Panc1 (cell line): ENCODE measurements at places on chromosomes 12 and 14.

DNA sequence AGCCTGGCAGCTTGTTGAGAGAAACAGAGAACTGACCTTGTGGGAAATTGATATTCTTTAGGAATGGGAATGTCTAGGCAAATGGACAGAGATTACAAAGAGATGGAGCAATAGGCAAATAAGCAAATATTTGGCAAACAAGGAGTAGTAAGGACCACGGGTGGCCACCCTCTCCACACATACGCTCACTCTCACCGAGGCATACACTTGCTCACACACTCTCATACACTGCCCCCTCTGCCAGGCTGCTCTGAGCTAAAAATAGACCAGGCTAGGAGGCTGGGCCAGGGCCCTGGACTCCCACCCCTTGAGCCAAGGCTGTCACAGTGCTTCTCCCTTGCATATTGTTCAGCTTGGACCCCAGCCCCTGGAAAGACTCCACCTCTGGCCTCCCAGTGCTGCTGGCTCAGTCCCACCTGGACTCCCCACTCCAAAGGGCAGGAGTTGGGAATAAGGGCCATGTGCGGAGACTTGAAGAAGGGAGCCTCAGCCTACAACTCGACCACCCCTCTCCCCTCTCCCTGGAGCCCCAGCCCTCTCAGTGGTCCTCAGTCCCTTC lies 1.1 kb downstream of the PPP1R1A start:
- no peak for DNase-seq

DNA sequence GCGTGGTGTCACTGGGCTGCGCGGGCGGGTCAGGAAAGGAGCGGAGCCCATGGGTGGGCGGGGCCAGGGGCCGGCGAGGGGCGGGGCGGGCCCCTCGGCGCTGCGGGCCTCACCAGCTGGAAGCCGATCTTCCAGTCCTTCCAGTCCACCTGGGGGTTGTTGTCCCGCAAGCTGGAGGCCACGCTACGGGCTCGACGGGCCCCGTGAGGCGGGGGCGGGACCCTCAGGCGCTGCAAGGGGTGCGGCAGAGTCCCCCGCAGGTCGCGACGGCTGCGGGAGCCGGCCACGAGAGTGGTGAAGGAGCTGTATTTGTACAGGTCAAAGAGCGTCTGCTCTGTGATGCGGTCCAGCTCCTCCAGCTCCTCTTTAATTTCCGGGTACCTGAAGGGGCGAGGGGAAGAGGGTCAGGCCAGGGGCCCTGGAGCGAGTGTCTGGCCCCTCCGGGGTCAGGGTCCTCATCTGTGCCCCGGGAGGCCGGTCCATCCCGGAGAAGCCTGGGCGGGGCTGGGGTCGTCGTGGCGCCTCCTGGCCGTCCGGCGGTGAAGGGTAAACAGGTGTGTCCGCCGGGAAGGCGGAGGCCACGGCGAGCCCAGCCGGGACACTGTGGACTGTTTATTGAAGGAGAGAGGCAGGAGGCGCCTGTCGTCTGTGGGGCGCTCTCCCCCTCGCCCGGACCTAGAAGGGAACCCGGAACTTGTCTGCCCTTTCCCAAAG lies 11.9 kb downstream of the SCNN1A start:
- DNase-seq: no peak

GRCh38 chr12:18905134-18905533 lies 167.2 kb downstream of the CAPZA3 start:
- DNase-seq: no peak

DNA sequence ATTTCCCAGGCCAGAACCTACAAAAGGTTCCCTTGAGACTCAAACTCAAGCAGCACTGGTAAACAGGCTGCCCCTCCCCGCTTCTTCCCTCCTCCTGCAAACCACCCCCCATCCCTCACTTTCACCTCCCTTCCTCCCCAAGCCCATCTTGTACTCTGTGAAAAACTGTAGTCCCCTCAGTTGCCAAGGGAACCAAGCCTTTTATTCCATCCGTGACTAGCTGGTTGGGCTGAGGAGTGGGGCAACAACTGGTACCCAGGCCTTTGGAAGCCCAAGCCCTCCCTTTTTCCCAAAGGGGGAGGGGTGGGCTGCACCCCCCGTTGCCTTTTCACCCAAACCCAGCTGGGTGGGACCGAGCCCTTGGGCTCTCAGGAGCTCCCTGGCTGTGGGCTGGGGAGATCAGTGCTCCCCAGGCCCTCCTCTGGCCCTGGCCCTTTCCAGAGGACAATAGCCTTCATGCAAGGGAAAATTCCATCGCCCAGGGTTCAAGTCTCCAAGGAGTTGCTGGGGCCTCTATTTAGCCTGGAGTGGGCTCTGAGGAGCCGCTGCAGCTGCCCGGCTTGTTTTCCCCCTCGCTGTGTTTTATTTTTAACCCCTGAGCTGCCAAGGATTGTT lies 61.9 kb downstream of the ZFP36L1 start:
- DNase-seq: no peak

DNA sequence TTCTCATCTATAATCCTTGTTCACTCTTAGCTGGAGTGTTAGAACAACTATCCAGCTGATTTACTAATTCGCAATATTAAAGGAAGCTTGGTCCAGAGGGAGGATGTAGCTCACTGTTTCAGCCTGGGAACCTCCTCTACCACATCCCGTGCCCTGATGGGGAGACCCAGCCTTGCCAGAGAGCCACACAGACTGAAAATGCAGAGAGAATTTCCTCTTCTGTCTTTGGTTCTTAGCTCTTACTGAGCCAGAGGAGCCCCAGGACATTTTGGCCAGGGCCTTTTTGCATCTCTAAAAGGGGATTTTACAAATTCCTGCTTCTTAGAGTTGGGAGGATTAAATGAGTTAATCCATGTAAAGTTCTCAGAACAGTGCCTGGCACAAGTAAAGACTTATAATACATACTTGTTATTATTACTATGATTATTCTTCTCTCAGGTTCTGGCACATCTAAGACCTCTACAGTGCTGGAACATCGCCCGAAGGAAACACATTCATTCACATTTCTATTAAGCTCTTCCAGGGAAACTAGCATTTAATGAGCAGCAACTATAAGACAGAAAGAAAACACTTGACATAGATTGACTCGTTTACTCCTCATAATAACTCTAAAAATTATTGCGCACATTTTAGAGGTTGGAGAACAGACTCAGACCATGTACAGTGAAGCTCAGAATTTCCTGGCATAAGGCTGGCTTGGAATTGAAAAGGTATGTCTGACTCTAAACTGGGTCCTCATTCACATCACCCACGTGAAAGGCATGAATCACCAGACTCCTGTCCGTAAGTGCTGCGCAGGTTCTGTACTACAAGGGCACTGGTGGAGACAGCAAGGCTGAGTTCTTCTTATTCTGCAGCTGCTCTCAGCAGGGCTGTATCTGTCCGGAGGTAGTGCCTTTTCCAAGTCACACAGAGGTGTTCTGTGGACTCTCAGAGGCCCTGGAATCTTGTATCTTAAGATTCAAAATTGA lies 27.8 kb upstream of the AEBP2 start:
- DNase-seq: no peak

DNA sequence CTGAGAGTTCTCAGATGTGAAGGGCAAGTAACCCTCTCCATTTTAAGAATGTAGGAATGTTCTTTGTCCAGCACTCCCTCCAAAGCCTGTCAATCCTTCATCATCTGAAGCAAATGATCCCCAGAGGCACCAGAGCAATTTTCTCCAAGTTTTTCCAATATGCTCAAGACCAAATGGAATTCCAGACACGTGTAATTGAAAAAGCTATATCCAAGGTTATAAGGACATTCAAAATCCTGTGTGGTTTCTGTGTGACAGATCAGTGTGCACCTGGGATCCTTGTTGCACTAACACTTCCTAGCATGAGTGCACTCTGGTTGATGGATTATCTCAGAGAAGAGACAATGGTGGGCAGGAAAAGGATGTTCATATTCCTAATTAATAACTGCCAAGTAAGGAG lies 65.6 kb upstream of the OVCH1 start:
- DNase-seq: no peak

- DNase-seq: no peak
These were observed 14.2 kb downstream of the WIF1 start for GRCh38 chr12:65106948-65107347.

DNA sequence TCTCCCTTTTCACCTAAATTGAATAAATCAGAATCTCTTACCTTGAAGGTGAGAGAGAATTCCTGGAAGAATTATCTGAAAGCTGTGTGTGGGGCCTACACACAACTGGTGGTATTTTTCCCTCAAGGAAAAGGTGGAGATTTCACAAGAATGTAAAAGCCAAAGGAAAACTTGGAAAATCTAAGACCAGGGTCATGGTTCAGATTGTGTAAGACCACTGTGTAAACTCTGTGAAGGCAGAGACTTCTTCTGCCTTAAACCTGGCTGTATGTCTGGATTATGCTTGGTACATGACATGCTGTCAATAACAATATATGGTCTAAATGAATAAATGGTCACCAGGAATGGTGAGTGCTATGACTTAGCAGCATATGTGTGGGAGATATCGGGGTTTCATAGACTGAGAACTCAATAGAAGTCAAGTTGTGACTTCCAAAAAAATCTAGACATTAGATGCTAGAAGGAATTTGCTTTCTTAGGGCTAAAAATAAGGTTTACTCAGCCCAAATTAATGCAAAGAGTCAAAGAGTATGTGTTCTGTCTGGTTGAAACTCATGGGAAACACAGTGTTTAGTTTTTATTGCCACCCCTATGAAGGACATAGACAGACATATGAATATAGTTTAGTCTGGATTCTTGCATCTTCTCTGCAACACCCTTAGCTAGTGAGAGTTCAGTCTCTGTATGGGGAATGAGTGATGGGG lies 163.7 kb downstream of the SNAPC1 start:
- no peak for DNase-seq

DNA sequence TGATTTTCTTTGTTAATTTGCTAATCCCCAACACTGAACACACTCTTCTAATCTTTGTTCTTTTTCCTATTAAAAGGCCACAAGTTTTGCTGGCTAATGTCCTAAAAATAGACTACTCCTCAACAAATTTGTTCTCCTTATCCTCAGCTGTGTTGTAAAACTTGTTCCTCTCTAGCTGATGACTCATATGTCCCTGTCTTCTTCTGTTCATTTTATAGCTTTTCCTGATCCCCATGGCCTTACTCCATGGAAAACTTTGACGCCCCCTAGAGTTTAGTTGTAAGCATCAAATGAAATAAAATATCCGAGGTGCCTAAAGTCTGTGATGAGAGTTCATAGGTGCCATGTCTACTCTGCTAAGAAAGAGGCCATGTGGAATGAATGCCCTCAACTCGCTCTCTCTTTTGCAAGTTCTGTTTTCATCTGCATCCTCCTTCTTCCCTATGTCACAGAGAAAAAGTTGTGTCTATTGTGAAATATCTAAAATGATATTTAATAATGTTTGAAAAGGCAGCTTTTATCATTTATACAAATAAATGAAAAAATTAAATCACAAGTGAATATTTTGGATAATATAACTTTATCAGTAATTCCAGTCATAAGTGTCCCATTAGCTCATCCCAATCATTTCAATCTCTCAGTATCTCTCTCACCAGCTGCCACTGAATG lies 237.9 kb downstream of the IPO8 start:
- DNase-seq: no peak

- DNase-seq: no peak
These were observed 73.4 kb upstream of the ANO4 start for GRCh38 chr12:100721169-100721568.

GRCh38 chr12:104376650-104377513 lies 73.3 kb downstream of the EID3 start:
- DNase-seq: no peak

- DNase-seq: no peak
These were observed 369.0 kb downstream of the DIO2 start for GRCh38 chr14:79842270-79842669.
